ENCODE measurements at places on chromosomes 7 and 10. TPM values are rescaled to one million over a fixed set of nuclear protein-coding genes. Genes with fewer than 3 reads are reported as not detected.

Gene HHEX
- 3.5 TPM for total RNA-seq

GRCh38 chr7:122864016-122864415 lies 22.2 kb downstream of the CADPS2 start:
- DNase-seq = no peak

Gene SYPL1
- 99.5 TPM for total RNA-seq

DNA sequence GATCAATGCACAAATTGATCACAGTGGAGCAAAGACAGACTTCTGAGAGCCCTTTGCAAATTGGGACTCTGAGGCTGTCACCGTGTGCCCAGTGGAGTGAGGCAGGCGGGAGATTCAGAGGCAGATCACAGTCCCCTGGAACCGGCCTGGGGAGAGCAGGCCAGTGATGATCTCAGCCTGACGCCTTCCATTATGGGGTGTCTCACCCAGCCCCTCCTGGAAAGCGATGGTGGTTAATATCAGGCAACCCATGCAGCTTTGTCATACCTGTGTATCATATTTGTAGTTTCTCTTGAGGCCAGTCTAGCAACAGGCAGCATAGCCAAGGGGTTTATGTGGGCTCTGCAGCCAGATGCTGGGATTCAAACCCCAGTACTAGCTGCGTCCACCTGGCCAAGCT lies 147.8 kb downstream of the EMX2 start:
- DNase-seq = no peak

DNA sequence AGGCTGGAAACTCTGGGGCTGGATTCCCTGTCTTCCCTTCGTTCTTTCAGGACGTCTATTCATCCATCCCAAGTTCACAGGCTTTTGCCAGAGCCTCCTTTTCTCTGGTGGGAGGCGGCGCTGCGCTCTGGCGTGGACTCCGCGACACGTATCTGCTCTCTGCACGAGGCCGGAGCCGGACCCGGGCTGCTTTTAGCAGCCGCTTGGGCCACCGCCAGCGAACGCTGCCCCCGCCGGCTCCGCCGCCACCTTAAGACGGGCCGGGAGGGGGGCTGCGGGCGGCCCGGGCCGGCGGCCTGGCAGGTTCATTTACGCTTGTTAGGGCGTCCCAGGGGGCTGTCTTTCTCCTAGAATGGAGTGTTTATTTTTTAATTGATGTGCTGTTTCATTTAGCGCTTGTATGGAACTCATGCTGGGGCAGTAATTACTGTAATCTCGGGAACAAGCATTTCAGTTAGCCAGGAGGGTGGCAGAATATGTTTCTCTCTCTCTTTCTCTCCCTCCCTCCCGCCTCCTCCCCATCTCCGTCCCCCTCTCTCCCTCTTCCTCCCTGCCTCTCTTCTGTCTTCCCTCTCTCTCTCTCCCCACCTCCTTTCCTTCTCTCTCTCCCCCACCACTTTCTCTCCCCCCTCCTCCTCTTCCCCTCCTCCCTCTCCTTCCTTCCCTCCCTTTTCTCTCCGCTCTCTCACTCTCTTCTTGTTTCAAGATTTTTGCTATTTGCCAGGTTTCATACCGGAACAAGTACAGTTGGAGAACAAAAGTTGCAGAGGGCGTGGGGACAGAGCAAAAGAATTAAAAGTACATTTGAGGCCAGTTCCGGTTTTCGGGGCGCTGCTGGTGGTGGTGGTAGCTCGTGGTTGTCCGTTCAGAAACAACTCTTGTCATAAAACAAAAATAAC lies 1.3 kb upstream of the FZD8 start:
- peak; percentile 92 for DNase-seq

DNA sequence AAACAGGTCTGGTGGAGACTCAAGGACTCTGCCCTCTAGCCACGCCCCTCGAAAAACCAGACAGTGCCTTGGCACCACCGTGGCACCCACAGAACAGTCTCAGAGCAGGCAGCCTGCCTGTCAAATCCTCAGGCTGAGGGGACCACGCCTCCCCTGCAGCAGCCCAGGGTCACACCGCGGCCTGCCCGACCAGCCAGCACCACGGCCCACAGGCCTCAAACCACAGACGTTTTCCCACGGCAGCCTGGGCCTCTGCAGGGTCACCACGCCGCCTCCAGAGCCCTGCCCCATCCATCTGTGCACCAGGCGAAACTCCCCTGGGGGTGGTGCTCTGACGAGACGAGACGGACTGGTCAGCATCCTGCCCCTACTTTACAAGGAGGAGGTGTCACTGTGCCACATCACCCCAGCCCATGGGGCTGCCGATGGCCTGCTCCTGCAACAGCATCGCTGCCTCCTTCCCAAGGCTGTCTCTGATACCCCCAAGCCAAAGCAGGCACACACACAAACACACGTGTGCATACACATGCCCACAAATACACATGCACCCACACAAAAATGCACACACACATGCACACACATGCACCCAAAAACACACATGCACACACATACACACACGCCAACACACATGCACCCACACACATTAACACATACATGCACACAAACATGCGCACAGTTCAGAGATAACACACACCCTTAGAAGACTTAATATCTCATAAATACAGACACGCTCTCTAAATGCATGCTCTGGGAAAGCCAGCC lies 24.6 kb downstream of the PAPOLB start:
- DNase-seq = peak; percentile 52

- no peak for DNase-seq
Measured at GRCh38 chr7:115005953-115006352, 84.1 kb downstream of the MDFIC start.

GRCh38 chr10:11794566-11794965 lies 28.6 kb upstream of the PROSER2 start:
- no peak for DNase-seq

Gene SLC13A1
- not detected for total RNA-seq

Gene PTPRN2
- 5.8 TPM for total RNA-seq

- no peak for DNase-seq
Measured at GRCh38 chr7:94440451-94441039, 45.9 kb downstream of the COL1A2 start.

DNA sequence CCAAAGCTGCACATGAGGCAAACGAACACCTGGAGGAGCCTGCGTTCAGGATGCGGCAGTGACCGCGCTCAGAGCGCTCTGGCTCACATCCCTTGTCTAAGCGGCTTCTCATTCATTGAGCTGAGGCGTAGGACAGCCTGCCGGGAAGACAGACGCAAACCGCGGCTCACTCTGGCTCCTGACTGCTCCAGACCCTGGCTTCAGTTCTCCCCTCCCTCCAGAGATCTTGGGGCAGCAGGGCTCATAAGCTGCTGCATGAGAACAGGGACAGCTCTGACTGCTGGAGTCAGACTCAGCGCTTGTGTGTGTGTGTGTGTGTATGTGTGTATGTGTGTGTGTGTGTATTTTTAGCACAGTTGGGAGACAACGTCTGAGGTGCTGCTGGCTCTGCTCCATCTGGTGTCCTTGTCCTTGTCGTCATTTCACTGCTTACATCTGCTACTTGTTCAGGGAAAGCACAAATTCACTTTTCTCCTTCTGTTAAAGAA lies 15.8 kb upstream of the LYZL2 start:
- peak; percentile 74 for DNase-seq

Gene HOXA5
- total RNA-seq = 10.2 TPM

All from sigmoid colon (tissue), 7 donors.